Aorta (tissue), 5 donors: ENCODE measurements at places on chromosomes 6 and 20.

- DNase-seq, result no peak
Observed at GRCh38 chr6:27810768-27811450, 101.3 kb downstream of the OR2B2 start.

- DNase-seq, result no peak
Observed at GRCh38 chr6:10383331-10384090, 31.4 kb downstream of the TFAP2A start.

GRCh38 chr6:147055821-147056392, 148.3 kb upstream of the STXBP5 start:
- no peak for DNase-seq

DNA sequence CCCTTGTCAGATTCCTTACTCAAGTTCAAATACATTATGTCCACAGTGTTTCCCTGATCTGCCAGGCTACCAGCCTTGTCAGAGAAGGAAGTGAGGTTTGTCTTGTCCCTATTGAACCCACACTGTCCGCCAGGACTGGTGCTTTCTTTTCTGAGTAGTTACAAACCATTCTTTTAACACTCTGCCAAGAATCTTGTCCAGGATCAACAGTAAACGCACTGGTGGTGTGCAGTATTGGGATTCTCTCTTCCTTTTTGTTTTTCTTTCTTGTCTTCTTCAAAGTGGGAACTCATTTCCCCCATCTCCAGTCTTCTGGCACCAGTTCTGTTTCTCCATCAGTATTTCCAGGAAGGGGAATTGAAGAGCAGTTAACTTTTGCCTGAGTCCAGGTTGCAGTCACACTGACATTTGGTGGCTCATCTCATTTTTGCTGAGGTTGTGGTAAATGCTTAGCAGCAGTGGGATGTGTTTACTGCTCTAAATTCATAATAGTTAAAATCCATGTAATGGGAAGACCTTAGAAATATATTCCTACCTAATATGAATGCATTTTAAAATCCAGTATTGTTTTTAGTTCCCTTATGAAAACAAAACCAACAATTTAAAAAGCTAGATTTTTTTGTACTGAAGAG, 295.3 kb downstream of the PRL start:
- no peak for DNase-seq
